ENCODE measurements at places on chromosomes 12 and 14.

DNA sequence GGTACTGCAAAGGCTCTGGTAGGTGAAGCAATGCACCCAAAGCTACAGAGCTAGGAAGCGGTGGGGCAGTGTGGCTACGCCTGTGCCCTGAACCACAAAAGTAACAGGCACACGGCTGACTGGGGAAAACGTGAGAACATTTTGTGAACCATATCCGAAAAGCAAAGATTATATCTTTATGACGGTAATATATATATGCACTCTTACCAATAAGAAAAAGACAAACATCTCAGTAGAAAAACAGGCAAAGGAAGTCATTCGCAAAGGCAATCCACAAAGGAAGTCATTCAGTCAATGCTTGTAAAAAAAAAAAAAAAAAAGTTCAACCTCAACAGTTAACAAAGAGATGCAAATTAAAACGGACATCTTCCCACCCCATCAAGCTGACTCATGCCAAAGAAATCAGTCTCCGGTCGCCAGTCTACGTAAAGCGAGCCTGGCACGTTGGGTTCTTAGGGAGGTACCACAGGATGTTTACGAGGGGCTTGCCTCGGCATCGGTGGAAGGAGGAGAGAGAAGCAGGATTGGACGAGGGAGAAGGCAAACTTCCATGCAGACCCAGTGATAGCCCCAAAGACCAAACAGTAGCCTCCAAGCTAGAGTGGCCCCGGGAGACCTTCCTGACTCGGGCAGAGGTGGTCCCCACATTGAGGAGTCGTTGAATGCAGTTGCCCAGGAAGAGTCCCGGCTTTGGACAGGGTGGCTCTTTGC lies 39.4 kb upstream of the PPP2R5C start:
- DNase-seq, result no peak

GRCh38 chr14:20468764-20469241 lies 403 bp upstream of the PNP start:
- no peak for DNase-seq

GRCh38 chr12:113214895-113215400 lies 6.3 kb upstream of the TPCN1 start:
- DNase-seq, result no peak

- no peak for DNase-seq
Measured at GRCh38 chr12:132319359-132319950, 9.9 kb downstream of the GALNT9 start.

DNA sequence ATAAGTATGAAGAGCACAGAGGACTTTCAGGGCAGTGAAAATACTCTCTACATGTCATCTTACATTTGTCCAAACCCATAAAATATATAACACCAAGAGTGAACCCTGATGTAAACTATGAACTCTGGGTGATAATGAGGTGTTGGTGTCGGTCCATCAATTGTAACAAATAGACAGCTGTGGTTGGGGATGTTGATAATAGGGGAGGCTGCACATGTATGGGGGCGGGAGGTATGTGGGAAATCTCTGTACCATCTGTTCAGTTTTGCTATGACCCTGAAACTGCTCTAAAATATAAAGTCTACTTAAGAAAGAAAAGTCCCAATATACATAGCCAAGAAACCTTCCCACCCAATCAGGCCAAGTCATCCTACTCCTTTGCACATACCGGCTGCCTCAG lies 88.5 kb downstream of the GPR135 start:
- no peak for DNase-seq

- DNase-seq, result no peak
Measured at GRCh38 chr12:31412292-31412801, 86.4 kb upstream of the SINHCAF start.

DNA sequence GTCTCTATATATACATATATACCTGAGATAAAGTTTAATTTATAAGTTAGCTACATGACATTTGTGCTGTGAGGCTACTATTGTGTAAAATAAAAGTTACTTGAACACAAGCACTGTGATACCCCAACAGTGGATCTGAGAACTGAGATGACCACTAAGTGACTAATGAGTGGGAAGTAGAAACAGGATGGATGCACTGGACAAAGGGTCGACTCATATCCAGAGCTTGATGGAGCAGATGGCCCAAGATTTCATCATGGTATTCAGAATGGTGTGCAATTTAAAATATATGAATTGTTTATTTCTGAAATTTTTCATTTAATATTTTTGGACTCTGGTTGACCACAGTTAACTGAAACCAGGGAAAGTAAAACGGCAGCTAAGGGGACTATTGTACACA lies 908.6 kb upstream of the MDGA2 start:
- no peak for DNase-seq

- no peak for DNase-seq
Measured at GRCh38 chr12:68622250-68622649, 11.6 kb downstream of the RAP1B start.

- no peak for DNase-seq
Measured at GRCh38 chr14:38808734-38809455, 294.1 kb downstream of the SEC23A start.

GRCh38 chr12:58728397-58728796 lies 191.9 kb downstream of the LRIG3 start:
- DNase-seq, result no peak

DNA sequence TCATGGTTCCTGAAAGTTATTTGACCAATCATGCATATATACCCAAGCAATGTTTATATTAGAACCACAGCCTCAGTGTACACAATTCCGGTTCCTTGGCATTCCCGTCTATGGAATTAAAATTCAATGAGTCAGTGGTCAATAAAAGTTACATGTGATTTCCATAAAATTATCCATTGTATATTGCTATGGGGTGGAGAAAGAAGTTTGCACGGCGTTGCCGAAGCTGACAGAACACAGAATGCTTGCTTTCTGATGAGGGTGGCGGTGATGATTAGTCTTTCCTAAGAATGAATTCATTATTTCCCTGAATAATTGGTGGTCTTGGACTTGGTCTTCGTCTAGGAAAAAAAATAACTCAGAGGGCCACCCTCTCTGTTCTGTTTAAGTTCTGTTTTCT lies 214.1 kb downstream of the ANO2 start:
- no peak for DNase-seq

- no peak for DNase-seq
Measured at GRCh38 chr12:57545809-57546437, 1.1 kb downstream of the DCTN2 start.

DNA sequence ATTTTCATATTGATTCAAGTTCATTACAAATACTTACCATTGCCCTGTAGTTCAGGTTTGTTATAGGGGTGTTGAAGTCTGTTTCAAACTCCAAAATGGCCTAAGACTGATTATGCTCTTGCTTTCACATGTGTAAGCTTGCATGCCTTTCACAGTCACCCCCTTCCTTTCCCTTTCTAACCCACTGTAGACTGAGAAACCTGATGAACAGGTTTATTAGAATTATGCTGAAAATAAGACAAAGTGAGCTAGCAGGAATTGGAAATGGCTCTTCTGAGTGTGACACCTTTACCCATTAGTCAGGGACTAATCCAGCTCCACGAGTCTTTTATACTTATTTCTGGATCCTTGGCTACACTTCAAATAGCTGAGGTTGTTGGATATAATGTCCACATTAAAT lies 38.9 kb downstream of the FBXO33 start:
- DNase-seq, result no peak

DNA sequence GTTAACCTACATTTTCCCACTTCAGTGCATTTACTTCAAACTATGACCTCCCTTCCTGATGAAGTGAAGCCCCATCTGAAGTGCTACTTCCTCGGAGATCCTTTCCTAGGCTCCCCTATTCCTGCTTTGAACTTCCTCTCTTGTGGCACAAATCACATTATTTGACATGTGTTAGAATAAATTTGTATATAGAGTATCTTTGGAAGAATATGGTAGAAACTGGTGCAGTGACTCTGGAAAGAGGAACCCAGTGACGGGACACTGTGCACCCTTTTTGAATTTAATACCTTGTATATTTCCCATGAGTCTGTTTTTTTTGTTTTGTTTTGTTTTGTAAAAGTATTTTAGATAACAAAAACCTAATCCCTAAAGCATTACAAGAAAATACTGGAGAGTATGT lies 66.4 kb upstream of the SRSF5 start:
- DNase-seq, result no peak

GRCh38 chr14:91035855-91036254 lies 24.6 kb downstream of the RPS6KA5 start:
- DNase-seq, result no peak

GRCh38 chr12:85057370-85057963 lies 21.3 kb downstream of the LRRIQ1 start:
- peak; percentile 62 for DNase-seq

- no peak for DNase-seq
Measured at GRCh38 chr14:88297306-88297705, 25.8 kb downstream of the KCNK10 start.

DNA sequence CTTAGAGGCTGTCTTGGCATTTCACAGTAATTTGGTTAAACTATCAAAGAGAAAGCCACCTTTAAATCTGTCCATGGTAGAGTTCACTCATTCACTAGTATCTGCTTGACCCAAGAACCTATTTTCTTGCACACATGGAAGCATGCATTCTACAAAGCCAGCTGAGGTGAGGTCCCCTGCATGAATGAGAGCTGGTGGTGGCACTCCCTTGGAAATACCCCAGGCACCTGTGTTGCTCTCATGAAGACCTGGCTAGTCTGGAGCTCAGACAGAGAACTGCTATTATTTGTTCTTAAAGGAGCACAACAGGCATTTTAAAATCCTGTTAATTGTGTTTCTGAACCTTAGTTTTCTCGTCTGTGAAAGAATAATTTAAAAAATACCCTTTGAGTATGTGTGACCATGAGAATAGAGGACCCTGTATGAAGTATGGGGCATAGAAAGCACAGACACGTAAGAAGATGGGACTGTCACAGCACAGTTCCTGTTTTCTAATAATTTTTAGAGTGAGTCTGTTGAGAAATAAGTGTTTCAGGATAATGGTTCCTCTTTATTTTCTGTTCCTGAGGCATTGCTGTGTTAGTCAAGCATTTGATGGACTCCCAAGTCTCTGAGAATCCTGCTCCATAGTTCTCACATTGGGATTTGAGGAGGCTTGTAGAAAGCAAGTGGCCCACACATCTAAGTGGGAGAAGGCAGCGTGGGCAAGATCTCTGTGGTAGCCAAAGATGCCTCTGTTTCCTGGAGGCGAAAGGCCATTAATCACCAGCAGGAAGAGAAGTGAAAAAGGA lies 10.9 kb downstream of the RGS6 start:
- no peak for DNase-seq

DNA sequence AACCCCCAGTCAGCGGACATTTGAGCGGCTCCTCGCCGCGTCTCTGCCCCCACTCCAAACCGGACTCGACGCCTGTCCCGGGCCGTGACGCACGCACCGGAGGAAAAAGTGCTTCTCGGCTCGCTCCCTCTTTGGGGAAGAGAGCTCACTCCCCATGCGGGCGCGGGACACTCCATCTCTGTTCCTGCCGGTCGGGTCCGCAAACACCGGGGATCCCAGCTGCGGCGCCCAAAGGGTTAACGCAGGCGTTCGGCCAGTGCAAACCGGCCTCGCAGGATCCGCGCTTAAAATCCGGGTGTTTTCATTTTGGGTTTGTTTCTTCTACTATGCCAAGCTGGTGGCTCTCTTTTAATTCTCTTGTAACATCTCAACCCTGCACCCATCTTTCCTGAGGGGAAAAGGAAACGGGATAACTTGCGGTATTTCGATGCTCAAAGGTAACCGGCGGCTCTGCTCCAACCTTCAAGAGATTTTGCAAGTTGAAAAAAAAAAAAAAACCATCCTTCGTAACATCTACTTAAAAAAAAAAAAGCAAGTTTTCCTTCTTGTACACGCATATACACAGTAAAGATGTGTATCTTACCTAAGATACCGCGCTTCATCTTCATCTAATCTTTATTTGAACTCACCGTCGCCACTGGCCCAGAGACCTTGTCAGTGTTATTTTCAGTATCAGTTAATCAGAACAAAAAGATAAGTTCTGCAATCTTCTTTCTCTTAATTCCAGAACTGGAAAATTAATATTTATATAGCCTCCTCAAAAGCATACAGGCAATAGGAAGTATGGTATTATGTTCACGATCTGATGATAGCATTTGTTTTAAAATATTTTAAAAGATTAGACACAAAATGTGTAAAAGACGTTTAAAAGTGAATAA lies 1.6 kb upstream of the ATP2B1 start:
- no peak for DNase-seq

- no peak for DNase-seq
Measured at GRCh38 chr12:132717531-132718387, 7.1 kb downstream of the PGAM5 start.

DNA sequence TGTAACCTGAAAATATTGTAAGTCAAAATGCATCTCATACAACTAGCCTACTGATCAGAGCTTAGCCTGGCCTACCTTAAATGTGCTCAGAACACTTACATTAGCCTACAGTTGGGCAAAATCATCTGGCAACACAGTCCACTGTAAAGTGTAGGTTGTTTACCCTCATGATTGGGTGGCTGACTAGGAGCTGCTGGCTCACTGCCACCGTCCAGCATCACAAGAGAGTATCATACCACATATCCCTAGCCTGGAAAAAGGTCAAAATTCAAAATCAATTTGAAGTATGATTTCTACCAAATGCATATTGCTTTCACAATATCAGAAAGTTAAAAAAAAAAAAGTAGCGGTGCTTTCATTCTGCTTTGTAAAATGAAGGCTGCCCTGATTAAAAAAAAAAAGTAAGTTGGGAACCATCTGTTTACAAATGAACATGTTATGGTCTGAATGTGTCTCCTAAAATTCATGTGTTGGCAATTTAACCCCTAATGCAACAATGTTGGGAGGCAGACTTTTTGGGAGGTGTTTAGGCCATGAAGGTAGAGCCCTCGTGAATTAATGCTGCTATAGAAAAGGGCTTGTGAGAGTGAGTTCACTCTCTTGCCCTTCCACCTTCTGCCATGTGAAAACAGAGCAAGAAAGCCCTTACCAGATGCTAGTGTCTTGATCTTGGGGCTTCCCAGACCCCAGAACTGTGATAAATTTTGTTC lies 211.8 kb downstream of the PPM1H start:
- DNase-seq, result no peak

DNA sequence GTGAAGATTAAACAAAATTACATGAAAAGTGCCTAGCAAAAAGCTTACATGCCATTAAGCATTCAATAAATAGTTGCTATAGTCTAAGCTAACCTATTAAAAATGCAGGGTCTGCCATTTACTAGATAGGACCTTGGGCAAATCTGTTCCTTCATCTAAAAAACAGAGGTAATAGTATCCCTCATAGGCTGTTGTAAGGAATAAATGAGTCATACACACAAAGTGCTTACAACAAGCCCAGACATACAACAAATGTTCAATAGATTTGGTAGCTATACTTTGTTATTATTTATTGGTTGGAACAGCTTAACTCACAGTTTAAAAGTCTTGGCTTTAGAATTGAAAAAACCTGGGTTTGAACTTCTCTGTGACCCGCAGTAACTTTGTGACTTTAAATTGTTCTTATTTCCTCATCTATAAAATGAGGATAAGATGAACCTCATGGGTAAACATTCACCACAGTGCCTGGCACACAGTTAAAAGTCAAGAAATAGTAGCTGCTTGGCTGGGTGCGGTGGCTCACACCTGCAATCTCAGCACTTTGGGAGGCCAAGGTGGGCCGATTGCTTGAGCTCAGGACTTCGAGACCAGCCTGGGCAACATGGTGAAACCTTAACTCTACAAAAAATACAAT lies 24.7 kb downstream of the HEATR5A start:
- DNase-seq, result no peak
